ENCODE measurements at places on chromosomes 12 and 14. TPM values are rescaled to one million over a fixed set of nuclear protein-coding genes. Genes with fewer than 3 reads are reported as not detected.

NGB gene
- 0.14 TPM for polyA plus RNA-seq

NCKAP5L gene
- 4.1 TPM for polyA plus RNA-seq

KLRC1 gene
- 0.79 TPM for polyA plus RNA-seq

DLK1 gene
- 2.9 TPM for polyA plus RNA-seq

BDKRB2 gene
- polyA plus RNA-seq: 9.4 TPM

CPNE6 gene
- not detected for polyA plus RNA-seq

LUM gene
- 17.0 TPM for polyA plus RNA-seq

IL26 gene
- polyA plus RNA-seq: not detected

E2F7 gene
- 0.03 TPM for polyA plus RNA-seq

OAS2 gene
- polyA plus RNA-seq: 2.2 TPM

CD4 gene
- polyA plus RNA-seq: 11.2 TPM

SOCS4 gene
- polyA plus RNA-seq: 10.9 TPM

MGST1 gene
- 2,281 TPM for polyA plus RNA-seq

CFAP251 gene
- 1.2 TPM for polyA plus RNA-seq

OLR1 gene
- 2.4 TPM for polyA plus RNA-seq

AKAP6 gene
- polyA plus RNA-seq: 0.27 TPM

Measured in adipose tissue (tissue), 3 donors.